ENCODE measurements at places on chromosomes 13 and 19. TPM values are rescaled to one million over a fixed set of nuclear protein-coding genes. Genes with fewer than 3 reads are reported as not detected.

Gene ZNF181
- 55.4 TPM for total RNA-seq

Gene RFPL4A
- not detected for total RNA-seq

Gene TSKS
- 0.57 TPM for total RNA-seq

Gene CAPN12
- not detected for total RNA-seq

Gene FAM83E
- total RNA-seq = 0.18 TPM

Gene CLDND2
- total RNA-seq = 0.36 TPM

Gene ZNF578
- total RNA-seq = 3.5 TPM

Gene HRC
- total RNA-seq = not detected

Gene TEX26
- total RNA-seq = not detected

Gene MAMSTR
- total RNA-seq = 8.0 TPM

Gene ZNF709
- total RNA-seq = 1.4 TPM

Gene CEACAM7
- total RNA-seq = not detected

Gene OR7A5
- total RNA-seq = not detected

Gene NFIX
- 160 TPM for total RNA-seq

Gene CALR3
- not detected for total RNA-seq

Gene PSG3
- not detected for total RNA-seq

Gene SYNE4
- total RNA-seq = not detected
